ELF-1 (cell line): ENCODE measurements at places on chromosomes 12 and 14.

DNA sequence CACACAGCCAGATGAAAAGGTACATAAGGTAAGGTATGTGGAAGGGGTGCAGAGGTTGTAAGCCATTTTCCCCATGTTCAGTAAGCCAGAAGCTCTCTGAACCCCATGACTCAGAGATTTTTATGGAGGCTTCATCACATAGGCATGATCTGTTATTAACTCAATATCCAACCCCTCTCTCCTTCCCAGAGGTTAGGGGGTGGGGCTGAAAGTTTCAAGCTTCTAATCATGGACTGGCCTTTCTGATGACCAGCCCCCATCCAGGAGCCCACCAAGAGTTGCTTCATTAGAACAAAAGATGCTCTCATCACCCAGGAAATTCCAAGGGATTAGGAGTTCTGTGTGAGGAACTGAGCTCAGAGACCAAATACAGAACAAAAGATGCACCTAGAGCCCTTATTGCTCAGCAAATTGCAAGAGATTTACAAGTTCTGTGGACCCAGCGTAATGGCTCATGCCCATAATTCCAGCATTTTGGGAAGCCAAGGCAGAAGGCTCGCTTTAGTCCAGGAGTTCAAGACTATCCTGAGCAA lies 103.2 kb upstream of the DAAM1 start:
- DNase-seq = peak; percentile 12

GRCh38 chr12:101940400-101940950 lies 63.1 kb downstream of the DRAM1 start:
- no peak for DNase-seq

DNA sequence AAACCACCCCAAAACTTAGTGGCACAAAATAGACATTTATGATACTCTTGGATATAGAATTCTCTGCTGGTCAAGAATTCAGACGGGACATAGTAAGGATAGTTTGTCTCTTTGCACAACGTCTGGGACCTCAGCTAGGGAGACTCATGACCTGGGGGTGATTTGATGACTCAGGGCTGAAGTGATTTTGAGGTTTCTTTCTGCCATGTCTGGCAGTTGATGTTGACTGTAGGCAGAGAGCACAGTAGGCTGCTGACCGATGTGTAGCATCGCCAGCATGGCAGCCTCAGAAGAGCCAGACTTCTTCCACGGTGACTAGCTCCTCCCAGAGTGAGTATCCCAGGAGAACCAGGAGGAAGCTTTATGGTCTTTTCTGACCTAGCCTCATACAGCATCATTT lies 88.9 kb upstream of the FRMD6 start:
- no peak for DNase-seq

DNA sequence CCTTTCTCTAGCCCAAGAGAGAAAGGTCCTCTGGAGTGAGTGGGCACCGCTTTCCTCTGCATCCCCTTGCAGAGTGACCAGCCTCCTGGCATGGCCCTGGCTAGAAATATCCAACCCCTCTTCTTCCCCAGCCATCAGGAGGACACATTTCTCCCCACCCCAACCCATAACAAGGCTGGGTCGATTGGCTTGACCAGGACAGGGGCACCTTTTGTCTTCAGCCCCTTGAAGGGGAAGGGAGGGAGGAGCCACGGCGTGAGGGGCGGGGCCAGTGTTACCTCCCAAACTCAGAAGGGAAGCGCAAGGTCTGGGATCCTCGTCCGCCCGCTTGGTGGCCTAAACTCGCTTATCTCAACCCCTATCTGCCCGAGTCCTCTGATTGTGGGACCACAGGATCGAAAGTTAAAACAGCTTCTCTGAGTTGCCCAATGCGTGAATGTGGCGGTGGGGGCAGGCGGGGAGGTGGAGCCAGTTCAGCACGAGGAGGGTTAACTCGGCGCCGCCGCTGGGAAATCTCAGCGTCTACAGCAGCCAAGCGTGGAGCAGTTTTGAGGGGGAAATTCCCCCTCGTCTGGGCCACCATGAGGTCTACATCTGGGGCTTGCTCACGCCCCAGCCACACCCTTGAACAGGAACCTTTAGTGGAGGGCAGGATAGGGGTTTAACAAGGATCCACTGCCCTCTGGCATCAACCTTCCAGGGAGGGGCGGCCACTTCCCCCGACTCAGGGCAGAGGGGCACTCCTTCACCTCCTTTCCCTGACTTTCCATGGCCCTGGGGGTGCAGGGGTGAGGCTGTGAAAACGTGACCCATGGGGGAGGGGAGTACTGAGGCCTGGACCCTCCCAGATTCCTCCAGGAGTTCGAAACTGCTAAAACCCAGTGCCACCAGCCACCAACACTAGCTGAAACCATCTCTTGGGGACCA lies 795 bp downstream of the STAT6 start:
- peak; percentile 90 for DNase-seq

GRCh38 chr14:73763396-73763795 lies 49.2 kb upstream of the PNMA1 start:
- no peak for DNase-seq

DNA sequence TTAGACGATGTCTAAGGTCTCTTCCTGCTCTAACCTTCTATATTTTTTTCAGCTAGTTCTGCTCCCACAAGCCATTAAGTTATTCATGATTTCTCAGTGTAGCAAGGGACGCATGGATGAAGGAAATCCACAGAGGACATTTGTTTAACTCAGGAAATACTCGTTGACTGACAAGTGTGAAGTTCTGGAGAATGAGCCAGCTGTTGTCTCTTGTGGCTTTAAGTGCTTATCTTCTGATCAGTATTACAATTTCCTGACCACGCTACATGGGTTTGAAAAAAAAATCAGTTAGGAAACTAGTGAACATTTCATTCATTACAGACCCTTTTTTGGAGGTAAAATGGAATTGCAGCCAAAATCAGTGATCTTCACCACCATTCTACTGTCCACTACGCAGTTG lies 53.1 kb downstream of the GUCY2C start:
- no peak for DNase-seq

- no peak for DNase-seq
Measured at GRCh38 chr12:131894981-131895639, 688 bp downstream of the ULK1 start.

GRCh38 chr12:120718055-120718454 lies 7.6 kb upstream of the ACADS start:
- no peak for DNase-seq

- DNase-seq = peak; percentile 47
Measured at GRCh38 chr12:47773062-47773857, at the start of gene SLC48A1. Gene SLC48A1 (plus strand): TSS chr12:47773238. CDS start chr12:47773305, 67 bp downstream.

GRCh38 chr12:57164966-57165625 lies 17.7 kb upstream of the LRP1-AS start:
- no peak for DNase-seq

- DNase-seq = no peak
Measured at GRCh38 chr12:131694116-131694838, 16.6 kb upstream of the SFSWAP start.

DNA sequence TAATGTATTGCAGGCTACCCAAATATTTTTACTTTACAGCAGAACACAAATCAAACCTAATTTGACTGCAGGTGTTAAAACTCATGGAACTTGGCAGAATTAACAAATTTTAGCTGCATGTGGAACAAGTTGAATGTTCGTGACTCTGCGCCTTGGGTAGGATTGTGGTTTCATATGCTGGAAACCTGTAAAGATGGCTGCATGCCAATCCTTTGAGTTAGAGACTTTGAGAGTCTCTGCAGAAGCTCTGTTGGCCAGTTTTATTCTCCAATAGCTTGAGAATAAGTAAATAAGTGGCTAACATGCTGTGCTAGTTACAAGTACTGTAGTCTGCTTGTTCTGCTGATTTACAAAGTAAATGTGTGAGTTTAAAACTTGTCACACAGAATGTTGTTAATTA lies 77.8 kb downstream of the PDE6H start:
- DNase-seq = no peak

DNA sequence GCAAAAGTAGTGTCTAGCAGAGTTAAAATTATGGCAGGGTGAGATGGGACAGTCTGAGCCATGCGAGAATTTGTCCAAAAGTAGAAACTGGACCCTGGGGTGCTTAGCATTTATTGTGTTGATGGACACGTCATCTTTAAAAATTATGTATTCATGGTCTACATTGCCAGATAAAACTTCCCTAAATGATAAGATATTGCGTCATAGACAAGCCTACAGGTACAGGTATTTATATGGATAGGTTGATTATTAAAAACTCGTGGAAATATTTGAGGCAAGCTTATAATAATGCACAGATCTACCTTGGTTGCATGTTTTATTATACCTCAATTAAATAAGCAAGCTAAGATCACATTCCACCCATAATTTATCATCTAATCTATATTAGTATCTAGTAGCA lies 196.0 kb upstream of the PDZRN4 start:
- no peak for DNase-seq

DNA sequence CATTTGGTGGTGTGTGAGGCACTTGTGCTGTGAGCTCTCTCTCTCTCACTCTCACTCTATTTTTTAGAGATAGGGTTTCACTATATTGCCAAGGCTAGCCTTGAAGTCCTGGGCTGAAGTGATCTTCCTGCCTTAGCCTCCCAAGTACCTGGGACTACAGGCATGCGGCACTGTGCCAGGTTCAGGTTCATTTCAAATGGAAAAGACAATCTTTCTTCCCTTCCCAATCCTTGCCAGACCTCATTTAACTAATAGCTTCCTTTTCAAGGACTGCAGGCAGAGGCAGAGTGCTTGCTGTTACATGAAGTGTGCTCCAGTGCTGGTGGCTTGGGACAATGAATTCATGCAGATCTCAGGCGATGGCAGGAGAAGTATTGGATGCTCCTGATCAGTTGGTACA lies 73.2 kb upstream of the BICD1 start:
- DNase-seq = no peak

DNA sequence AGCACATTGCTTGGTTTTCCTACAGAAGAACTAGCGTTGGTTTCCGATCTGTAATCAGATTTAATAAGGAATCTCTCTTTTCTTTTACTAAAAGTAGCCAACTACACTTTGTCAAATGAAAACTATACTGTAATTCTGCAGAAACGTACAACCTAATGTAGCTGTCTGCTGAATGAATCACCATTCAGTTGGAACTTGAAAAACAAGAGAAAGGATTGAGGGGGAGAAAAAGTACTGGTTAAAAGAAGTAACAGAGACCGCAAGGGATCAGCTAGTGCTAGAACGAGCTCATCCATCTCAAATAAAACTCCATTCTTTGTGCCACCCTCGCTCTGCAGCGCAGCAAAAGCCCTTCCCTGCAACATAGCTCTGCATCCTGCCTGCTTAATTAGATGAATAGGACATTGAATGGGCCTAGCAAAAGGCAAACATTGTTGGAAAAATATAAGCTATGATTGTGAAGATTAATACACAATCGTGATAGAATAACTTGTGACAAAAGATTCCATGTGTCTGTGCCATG lies 2.6 kb downstream of the GARIN2 start:
- DNase-seq = no peak

DNA sequence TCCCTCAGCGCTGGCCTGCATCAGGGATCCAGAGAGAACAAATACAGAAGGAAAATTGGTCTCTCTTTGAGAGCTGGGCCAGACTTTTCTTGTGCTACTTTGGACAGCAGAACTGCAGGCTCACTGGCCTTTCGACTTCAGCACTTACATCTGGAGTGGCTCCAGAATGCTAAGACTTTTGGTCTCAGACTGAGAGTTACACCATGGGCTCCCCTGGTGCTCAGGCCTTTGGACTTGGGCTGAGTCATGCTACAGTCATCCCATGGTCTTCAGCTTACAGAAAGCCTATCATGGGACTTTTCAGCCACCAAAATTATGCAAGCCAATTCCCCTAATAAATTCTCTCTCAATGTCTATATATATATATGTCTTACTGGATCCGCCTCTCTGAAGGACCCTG lies 9.0 kb upstream of the CD163 start:
- DNase-seq = peak; percentile 13

GRCh38 chr14:105568859-105569766 lies 42.7 kb downstream of the TMEM121 start:
- DNase-seq = no peak

- no peak for DNase-seq
Measured at GRCh38 chr14:63909984-63910383, 57.2 kb downstream of the SYNE2 start.

DNA sequence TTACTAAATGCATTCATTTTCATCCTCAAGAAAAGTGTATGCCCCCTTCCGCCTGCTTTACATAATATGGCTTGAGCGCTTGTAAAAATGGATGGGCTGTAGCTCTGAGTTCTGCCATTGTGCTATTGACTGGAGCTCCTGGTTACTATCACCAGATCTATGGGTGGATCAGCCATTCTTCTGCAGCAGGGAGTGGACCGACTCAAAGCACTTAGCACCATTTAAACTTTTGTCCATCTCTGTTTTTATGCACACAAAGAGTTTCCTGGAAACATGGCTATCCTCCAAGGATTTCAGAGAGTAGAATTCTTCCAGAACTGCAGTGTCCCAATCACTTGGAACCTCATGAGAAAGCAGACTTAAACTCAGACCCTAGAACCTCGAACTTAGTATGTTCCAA lies 4.5 kb upstream of the NUMB start:
- DNase-seq = no peak
